ENCODE measurements at places on chromosomes 2 and 18. TPM values are rescaled to one million over a fixed set of nuclear protein-coding genes. Genes with fewer than 3 reads are reported as not detected.

- H3K4me3 ChIP-seq: no peak overlapping the region
- H3K4me1 ChIP-seq: no peaks in the 10 kb centered on the region
- H3K27ac ChIP-seq: no peak overlapping the region
- DNase-seq: no peak
Measured at GRCh38 chr2:151363709-151364108, 6.3 kb downstream of the TNFAIP6 start.

DNA sequence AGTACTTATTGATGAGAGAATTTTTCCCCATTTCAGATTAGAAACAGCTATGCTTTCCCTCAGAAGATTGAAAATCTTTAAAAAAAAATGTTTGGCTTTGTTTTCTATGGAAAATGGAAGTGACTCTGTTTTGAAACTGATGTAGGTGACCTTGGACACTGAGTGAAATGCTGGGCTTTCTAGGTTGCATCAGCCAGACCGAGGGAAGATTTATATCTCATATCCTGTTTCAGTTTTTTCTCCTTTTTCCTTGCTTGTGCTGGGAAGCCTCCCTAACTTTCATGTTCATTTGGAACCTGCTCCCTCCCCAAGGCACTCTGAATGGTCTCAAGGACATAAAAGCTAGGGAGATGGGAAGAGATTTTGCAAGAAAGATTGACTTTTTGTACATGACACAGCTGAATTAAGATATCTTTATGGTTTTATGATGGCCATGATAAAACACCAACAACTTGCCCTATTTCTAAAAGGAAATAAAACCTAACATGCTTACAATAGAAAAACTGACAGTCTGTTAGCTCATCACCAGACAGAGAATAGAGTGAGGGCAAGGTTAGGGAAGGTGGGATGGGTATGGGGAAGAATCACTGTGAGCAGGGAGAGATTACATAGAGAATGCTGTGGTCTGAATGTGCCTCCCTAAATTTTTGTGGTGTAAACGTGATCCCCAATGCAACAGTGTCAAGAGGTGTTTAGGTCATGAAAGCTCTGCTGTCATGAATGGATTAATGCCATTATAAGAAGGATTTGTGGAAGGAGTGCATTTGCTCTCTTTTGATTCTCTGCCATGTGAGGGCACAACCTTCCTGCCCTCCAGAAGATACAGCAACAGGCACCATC lies 249.7 kb downstream of the TPGS2 start:
- no peak overlapping the region for H3K27ac ChIP-seq
- no peak for DNase-seq
- H3K27me3 ChIP-seq: peaks cover 4% of the 10 kb centered on the region
- peaks cover 4% of the 10 kb centered on the region for H3K4me1 ChIP-seq
- H3K4me3 ChIP-seq: no peak overlapping the region
- no peaks in the 10 kb centered on the region for H3K36me3 ChIP-seq

GRCh38 chr2:241906826-241907570 lies 37.5 kb downstream of the RTP5 start:
- no peaks in the 10 kb centered on the region for H3K36me3 ChIP-seq
- H3K27me3 ChIP-seq: no peaks in the 10 kb centered on the region
- no peak overlapping the region for H3K4me3 ChIP-seq
- no peaks in the 10 kb centered on the region for H3K4me1 ChIP-seq

DNA sequence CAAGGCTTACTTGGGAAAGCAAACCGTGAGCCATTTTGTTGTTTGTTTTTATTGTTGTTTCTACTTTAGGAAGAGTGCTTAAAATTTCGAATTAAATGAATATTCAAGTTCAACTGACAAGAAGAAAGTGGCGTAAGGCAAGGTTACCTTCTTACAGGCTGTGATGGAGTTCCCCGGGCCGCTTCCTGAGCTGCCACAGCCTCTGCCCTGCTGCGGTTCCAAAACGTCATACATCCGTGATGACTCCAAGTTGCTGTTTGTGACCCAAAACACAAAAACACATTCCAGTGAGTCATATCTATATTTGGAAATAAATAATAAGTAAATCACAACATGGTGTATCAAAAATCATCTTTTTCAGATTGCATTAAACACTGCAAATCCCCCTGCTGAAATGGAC lies 49.7 kb downstream of the SPHKAP start:
- H3K27ac ChIP-seq: peak overlapping the region; percentile 31
- H3K27me3 ChIP-seq: no peaks in the 10 kb centered on the region
- H3K4me3 ChIP-seq: no peak overlapping the region
- DNase-seq: no peak

SPATA3 gene
- not detected for total RNA-seq

DNA sequence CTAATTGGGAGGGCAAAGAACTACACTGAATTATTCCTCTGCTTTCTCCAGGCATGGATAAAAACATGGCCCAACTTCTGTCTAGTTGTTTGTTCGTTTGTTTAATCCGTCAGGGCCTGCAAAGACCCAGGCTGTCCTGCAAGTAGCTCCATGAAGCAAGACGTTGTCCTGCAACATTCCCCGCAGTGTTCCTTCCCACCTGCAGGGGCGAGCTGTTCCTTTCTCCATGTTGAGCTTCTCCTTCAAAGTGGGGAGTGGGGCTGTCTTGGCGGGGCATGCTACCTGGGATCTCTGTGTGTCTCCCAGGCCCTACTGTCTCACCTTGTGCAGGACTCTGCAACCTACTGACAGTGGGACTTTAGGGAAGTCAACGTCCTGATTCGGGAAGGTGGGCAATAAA lies 264.0 kb upstream of the SMIM21 start:
- no peak for DNase-seq
- H3K27me3 ChIP-seq: no peaks in the 10 kb centered on the region
- no peaks in the 10 kb centered on the region for H3K4me1 ChIP-seq
- no peak overlapping the region for H3K4me3 ChIP-seq
- H3K27ac ChIP-seq: no peak overlapping the region
